ENCODE measurements at places on chromosomes 16 and 17.
A peak's percentile ranks its signal among the peaks of the same experiment; 100 is the strongest.

DNA sequence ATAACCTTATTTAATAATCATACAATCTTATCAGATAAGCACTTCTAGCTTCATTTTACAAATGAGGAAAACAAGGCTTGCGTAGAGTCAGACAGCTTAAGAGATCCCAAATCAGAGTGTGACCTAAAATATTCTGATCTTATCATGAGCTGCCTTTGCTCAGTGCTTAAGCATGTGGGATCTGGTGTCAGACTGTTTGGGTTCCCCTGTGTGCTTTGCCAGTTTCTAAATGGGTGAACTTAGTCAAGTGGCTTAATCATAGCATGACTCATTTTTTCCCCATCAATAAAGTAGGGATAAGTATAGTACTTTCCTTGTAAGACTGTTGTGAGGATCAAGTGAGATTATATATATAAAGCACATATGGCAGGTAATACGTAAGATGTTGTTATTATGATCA is 612.6 kb upstream of the C16orf82 start:
- no peak for DNase-seq

- peak; percentile 29 for DNase-seq
These were observed 39.9 kb upstream of the SDK2 start for GRCh38 chr17:73684183-73684582.

GRCh38 chr16:4649744-4650442 is 25.3 kb downstream of the MGRN1 start:
- DNase-seq = no peak

GRCh38 chr16:12646490-12647274 is 157.0 kb downstream of the CPPED1 start:
- DNase-seq = no peak

DNA sequence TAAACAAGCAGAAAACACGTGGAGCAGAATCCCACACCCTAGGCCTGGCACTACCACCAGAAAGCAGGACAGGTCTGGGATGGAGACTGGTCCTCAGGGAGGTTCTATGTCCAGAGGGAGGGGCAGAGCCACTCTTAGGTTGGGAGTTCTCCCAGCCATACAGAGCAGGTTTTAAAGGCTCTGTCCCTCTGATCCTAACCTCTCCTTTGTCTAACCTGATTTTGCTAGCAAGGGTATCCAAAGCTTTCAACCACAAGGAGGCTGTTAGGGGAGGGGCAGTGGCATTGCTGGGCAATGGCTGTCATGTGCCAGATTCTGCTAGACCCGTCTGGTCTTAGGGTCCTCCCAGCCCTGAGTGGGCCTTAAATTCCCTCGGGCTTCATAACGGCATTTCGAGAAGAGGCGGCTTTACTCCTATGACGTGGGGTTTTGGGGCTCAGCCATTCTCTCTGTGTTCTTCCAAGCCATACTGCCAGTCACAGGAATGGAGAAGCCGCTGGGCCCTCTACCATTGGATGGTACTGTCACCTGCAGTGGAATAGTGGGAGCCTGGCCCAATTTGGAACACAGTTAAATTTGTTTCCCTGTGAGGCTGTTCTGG is 5.7 kb downstream of the TPPP3 start:
- no peak for DNase-seq

DNA sequence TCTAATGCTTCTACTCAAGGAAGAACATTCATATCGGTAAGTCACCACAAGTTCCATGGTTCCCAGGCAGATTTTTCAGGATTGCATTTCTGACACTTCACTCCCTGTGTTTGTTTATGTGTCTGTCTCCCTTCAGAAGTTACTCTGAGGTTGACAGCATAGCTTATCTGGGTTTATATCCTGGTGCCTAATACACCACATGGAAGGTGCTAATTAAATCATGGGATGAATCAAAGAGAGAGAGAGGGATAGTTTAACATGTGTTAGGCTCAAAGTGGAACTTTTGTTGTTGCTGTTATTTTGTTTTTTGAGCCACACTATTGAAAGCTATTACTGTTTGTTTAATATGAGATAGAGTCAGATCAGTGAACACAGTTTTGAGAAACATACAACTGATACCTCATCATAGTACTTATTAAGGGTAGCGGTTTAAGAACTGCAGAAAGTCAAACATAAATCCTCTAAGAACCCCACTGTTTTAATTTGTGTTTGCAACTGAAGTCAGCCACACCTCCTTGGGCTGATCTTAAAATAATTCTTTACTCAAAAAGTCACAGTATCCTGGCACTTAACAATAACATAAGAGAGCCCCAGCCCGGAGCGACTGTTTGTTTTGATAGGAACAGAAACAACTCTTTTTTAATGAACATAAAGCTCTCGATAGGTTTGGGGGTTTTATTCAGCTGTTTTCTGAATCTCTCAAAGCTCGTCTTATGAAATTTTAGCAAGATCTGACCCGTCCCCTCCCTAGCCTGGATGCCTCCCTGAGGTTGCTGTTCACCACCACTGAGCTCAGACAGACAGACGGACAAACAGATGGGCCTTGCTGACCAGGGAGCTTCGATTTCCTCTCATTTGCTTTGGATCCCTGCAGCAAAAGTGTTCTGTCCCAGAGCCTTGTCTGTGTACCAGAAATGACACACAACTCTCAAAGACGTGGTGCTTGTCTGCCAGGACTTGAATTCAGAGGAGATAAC is 98.3 kb upstream of the MYOCD start:
- no peak for DNase-seq

GRCh38 chr17:4947411-4948165 is 742 bp downstream of the PFN1 start:
- peak; percentile 82 for DNase-seq

DNA sequence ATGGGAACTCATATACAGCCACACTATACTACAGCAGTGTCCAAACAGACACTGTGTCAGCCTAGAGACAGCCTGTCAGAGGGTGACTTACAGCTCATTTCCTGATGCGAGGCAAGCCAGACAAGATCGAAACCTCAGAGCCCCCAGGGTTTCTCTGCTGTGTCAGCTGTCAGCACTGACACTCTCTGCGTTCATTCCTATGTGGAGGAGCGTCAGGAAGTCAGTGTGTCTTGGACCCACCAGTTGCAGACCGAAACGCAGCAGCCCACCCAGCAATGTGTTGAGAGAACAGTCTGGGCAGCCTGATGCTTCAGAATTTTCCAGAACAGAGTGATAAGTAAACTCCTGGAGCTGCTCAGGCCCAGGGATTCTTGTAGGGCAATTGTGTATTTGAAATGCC is 20.6 kb upstream of the MAPT start:
- DNase-seq = peak; percentile 91

DNA sequence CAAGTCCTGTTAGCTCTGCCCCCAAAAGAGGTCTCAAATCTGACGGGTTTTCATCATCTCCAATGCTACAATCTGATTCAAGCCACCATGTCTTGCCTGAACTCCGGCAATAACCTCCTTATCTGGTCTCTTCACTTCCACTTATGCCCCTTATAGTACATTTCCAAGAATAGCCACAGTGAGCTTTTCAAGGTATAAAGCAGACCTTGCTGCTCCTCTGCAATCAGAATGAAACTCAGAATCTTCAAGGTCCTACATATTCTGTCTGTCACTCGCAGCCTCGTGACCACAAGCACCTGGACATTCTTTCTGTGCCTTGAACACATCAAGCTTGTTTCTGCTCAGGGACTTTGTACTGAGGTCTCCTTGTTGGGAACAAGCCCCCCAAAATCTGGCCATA is 84.7 kb downstream of the YPEL2 start:
- DNase-seq = no peak

GRCh38 chr16:48318630-48319029 is 66.6 kb downstream of the SIAH1 start:
- DNase-seq = peak; percentile 78

DNA sequence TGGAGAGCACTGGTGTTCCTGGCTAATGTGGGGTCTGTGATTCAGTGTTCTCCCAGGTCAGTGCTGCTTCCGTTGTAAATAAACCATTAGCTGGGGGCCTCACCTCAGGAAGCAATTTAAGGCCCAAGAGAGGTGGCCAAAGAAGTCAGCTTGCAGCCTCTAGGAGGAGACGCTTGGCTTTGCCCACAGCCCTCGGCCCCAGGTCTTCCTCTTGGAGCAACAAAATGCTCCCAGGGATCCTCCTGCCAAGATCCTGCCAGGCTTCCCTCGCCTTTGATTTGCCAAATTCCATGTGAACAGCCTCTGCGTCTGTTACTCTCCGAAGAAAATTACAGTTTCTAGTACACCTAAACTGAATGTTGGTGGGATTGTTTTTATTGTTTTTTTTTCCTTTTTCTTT is 62.4 kb upstream of the TBX2 start:
- peak; percentile 72 for DNase-seq

DNA sequence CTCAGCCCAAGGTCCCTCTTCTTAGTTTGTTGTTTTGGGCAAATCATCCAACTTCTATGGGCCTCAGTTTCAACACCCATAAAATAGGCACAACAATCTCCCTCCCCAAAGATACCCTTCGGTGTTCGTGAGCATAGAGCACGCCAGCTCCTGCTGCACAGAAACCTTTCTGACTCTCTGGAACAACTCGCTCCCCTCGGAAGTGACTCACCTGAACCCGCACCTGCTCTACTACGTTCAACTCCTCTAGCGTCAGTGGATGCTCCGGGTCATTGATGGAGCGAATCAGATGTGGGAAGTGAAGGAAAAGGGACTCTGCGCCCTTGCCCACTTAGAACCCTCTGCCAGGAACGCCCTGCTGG is 445 bp downstream of the CIAO2B start:
- DNase-seq = no peak

- peak; percentile 51 for DNase-seq
These were observed 96.1 kb upstream of the ELAC2 start for GRCh38 chr17:13113821-13114525.

DNA sequence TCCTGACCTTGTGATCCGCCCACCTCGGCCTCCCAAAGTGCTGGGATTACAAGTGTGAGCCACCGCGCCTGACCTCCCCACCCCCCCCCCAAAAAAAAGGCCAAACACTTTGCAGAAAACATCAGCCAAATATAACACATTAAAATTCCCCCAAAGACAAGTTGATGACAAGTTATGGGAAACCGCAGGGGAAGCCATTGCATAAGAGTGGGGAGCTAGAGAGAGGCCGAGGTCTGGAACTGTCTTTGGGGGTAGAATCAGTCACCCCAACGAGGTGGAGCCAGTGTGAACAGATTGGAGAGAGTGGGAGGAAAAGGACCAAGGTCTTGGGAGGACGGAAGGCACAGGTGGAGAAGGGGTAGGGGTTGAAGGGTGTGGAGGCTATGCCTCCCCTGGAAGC is 2.8 kb downstream of the DRC3 start:
- no peak for DNase-seq

DNA sequence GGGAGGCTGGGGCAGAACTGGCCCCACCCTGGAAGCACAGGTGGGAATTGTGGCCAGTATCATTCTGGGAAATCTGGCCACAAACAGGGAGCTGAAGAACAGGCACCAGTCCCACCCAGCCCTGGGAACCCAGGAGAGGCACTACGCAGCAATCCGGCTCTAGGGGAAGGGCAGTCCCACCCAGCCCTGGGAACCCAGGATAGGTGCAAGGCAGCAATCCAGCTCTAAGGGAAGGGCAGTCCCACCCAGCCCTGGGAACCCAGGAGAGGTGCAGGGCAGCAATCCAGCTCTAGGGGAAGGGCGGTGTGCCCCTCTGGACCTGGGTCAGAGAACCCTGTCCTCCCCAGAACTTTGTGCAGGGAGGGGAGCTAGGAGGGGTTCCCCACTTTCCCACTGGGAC is 7.1 kb downstream of the DRC3 start:
- no peak for DNase-seq

DNA sequence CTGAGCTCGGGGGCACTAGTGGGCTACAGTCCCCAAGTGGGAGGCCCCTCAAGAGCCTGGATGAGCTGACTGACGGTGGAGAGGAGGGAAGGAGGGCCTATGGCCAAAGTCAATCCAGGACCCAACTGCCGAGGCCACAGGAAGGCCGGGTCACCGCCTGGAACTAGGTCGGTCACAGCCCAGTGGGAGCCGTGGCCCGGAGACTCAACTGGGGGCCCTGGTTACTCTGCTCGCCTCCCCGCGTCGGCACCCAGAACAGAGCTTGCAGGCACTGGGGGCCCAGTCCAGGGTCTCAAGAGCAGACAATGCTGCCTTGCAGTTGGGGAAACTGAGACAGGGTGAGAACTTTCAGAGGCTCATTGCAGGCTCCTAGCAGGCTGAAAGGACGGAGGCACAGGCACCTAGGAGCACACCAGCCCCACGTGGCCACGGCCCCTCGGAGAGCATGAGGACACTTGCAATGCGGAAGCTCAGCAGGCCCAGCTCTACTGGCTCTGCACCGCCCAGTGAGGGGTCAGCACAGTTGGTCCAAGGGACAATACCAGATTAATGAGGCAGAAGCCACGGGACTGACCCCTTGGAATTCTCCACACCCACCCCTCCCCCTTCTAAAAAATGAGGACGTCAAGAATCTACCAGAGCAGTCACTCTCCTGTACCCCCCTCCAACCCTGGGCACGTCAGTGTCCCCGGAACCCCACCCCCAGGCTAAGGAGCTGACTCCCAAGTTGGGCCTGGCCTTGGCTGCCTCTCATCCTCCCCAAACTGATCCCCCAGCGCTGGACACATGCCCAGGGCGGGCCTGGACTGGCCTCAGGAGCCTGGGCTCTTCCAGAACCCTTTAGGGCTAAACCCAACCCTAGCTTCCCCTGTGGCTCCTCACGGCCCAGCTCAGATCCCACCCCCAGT is 2.2 kb downstream of the HS3ST6 start:
- peak; percentile 45 for DNase-seq
